Renal pelvis (tissue), 12 donors: ENCODE measurements at places on chromosomes 5 and 9. TPM values are rescaled to one million over a fixed set of nuclear protein-coding genes. Genes with fewer than 3 reads are reported as not detected.

ANKRD31 gene
- polyA plus RNA-seq: 0.66 TPM

CYSRT1 gene
- 10.9 TPM for polyA plus RNA-seq

CFAP77 gene
- polyA plus RNA-seq: 1.7 TPM

ZNF879 gene
- 8.0 TPM for polyA plus RNA-seq

SPATA31D3 gene
- not detected for polyA plus RNA-seq
